ENCODE measurements at places on chromosomes 12 and 14.

GRCh38 chr12:116926283-116927243 lies 15.8 kb downstream of the FBXW8 start:
- DNase-seq = no peak

- DNase-seq = peak; percentile 93
These were observed 620 bp downstream of the TMTC1 start for GRCh38 chr12:29782871-29783772.

DNA sequence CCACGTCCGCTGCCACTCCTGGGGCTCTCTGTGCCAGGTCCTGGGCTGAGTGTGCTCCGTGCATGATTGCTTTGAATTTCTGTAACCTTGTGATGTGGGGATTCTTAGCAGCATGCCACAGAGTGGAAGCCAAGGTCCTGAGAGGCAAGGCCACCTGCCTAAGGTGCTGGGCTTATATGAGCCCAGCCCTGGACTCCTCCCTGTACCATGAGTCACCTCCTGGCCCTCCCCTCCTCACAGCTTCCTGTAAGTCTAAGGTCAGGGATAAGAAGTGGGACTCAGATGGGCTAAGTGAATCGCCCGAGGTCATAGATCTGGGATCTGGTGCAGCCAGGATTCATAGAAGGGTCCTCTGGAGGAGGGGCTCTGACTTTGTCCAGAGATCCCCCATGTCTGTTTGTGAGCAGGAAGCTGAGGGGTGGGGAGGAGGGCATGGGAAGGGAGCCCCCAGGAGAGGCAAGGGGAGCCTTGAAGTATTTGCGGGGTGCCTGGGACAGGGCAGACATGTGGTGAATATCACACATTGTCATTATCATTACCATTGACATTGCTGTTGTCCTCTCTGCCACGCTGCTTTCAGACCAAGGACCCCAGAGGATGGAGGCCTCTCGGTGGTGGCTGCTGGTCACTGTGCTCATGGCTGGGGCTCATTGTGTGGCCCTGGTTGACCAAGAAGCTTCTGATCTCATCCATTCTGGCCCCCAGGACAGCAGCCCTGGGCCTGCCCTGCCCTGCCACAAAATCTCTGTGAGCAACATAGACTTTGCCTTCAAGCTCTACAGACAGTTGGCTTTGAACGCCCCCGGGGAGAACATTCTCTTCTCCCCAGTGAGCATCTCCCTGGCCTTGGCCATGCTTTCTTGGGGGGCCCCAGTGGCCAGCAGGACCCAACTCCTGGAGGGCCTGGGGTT lies 28.8 kb downstream of the SERPINA3 start:
- no peak for DNase-seq

DNA sequence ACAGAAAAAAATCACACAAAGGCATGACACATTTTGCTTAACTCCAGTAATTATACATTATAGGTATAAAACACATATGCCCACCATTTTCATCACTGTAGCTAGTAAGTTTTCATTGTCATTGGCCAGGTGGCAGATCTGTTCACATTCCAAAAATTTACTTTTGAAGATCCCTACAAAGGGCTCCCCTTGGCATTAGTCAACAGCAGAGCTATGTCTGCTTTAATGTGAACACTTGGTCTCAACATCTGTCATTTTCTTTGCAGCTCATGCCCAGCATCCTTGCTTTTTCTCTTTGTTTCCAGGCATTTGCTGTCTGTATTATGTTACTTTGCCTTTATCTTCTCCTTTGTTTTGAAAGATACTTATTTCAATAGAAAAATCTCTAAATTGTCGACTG lies 519.1 kb upstream of the FOXG1 start:
- no peak for DNase-seq

GRCh38 chr12:58803908-58804307 lies 116.4 kb downstream of the LRIG3 start:
- peak; percentile 77 for DNase-seq

- no peak for DNase-seq
These were observed 10.4 kb downstream of the PCNX1 start for GRCh38 chr14:70917633-70918032.

GRCh38 chr14:94738751-94739150 lies 31.2 kb downstream of the GSC start:
- DNase-seq = no peak

DNA sequence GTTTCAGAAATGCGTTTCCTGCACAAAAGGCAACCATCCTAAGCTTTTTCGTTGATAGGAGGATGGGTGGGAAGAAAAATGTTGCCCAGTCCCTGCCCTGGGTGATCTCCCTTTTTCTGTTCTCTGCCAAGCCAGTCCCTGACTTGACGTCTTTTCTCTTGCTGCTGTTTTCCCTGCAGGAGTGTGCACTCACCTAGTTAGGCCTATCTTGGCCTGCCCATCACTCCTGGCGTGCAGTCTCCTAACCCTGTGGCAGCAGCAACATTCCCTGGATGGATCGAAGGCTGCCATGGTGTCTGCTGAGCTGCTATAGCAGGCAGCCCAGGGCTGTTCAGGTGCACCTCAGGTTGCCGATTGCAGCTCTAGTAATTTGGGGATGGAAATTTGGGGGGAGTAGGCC lies 1.2 kb downstream of the UNC119B start:
- DNase-seq = peak; percentile 24

DNA sequence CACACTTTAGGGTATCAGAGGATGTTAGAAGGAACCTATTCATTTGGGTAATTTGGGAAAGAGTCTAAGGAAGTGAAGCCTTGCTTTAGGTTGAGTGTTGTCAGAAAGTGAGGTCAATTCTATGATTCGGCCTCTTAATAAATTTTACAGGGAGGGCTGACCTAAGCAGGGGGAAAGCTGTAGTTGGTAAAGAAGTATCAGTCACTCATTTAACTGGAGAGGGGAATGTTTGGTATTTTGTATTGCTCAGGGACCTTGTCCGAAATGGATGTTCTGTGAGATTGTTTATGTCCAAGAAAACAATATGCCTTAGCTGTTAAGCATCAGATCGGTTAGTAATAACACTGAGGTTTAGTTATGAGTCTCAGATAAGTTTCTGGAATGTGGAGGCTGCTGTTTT lies 7.3 kb downstream of the CAND1 start:
- DNase-seq = no peak

GRCh38 chr14:65517635-65518542 lies 105.4 kb downstream of the FUT8 start:
- DNase-seq = no peak

GRCh38 chr12:89059056-89059455 lies 293.2 kb downstream of the DUSP6 start:
- DNase-seq = no peak

DNA sequence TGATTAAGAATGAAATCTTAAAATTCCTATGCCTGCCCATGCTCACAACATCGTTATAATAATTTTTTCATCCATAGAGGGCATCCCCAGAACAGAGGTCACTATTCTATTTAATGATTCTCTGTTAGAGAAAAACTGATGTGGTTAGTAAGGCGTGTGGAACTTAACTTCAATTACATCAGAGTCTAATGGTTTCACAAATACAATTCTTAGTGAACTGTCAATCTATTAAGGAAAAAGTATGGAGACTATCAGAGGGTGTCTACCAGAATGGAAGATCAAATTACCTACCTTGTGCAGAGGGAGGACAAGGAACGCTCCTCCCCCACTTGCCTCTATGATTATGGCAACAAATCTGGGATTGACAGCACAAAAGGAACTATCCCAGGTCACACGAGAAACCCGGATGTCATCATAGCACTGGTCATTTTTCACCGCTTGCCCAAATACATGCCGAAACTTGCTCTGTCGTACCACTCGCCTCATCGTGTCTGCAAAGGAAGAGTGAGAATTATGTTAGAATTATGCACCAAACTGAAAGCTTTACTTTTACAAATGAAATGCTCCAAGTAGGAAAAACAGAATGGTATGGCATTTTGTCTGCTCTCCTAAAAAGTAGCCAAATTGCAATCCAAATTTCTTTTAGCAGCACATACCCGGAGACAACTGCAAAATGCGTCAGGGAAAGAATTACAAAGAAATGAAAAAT lies 30.3 kb downstream of the CORO1C start:
- DNase-seq = no peak

DNA sequence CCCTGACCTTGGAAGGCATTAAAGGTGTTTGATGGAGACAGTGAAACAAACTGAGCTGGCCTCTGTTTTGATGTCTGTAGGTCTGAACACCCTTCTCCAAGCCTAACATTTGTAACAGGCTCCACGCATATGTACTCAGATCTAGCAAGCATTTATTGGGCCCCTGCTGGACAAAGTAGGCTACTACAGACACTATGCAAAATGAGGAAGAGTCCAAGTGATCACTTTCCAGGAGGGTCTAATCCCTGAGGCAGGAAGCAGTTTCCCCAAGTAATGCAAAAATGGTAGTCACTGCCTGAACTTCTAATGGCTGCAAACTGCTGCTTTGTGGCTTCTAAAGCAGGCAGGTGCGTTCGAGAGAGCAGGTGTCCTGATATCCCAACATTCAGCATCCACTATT lies 405.8 kb downstream of the MED13L start:
- DNase-seq = peak; percentile 97

DNA sequence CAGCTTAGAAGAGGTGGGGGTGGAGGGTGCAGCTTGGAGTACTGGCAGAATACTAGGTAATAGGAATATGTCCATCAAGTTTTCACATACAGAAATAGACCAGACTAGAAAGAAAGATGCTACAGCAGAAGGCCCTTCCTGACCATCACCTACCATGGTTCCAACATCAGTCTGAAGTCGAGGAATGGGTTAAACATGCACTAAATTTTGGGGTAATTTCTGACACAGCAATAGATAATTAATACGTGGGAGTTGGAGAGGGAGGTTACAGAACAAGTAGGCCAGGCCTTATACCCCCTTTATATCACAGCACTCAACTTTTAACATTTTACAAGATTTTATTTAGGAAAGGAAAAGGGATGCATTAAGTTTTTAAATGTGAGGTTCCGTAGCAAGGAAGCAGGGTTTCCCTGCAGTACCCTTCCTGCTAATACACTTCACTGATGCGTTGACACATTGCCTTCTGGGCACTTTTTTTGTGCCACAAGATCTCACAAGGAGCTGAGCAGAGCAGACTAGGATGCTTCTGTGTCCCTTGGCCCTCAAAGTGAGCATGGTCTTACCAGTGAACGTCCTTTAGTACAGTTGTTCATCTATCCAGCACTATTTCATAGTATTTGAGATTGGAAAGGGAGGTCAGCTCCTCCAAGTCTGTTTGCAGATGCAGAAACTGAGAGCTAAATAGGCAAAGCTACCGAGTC lies 50.8 kb downstream of the EID3 start:
- no peak for DNase-seq

- peak; percentile 79 for DNase-seq
These were observed at the start of gene P3H3 for GRCh38 chr12:6827982-6828780. Gene P3H3, plus strand, starts transcription at chr12:6828407. Its CDS starts 34 bp downstream, at chr12:6828441.
